ENCODE measurements at places on chromosomes 6 and 20. TPM values are rescaled to one million over a fixed set of nuclear protein-coding genes. Genes with fewer than 3 reads are reported as not detected.
A peak's percentile ranks its signal among the peaks of the same experiment; 100 is the strongest.

- no peak overlapping the region for H3K4me3 ChIP-seq
- H3K27me3 ChIP-seq: no peaks in the 10 kb centered on the region
- no peaks in the 10 kb centered on the region for H3K4me1 ChIP-seq
- DNase-seq: no peak
Observed at GRCh38 chr20:33917831-33918525, 75.7 kb upstream of the RALY start.

GRCh38 chr6:165819394-165819793 is 156.4 kb upstream of the PDE10A start:
- no peak overlapping the region for H3K4me3 ChIP-seq
- H3K4me1 ChIP-seq: peaks cover 8% of the 10 kb centered on the region
- no peaks in the 10 kb centered on the region for H3K36me3 ChIP-seq
- peak; percentile 38 for DNase-seq

DNA sequence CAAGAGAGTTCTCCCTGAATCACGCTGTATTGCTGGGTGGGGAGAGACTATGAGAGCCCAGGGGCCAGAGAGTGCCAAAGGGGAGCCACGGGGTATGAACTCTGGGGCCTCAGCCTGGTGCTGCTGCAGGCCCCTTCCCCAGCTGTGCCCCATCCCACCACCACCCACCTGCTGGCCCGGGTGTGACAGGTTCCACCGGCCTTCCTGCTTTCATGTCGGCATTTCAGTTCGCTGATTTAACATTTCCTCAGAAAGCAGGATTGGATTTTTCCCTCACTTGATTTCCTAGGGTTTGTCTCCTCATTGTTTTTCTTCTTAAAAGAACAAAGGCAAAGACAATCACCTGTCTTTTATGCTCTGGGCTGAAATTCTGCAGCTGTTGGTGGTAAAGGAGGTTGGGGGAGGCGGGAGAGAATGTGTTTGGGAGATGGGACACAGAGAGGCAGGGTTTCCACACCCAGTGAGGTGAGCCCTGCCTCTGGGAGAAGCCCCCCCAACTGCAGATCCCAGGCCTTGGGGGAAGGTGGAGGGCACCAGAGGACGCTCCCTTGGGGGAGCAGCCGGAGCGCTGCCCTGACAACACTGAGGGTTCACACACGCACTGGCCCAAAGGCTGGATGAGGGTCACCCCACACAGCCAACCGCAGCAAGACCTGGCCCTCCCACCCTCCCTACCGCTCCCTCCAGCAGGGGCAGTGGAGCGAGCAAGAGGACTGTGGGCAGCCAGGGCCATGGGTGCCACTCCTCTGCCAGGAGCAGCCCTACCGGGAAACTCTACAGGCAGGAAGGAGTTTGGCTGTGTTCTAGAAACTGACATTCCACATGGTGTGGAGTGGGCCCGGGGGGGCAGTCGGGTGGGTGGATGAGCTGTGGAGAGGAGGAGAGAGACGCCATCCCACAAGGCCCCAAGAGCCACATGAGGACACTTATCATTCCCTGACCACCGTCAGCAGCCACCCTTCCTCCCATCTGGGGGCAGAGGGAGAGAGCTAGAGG is 10.5 kb upstream of the MLN start:
- no peaks in the 10 kb centered on the region for H3K36me3 ChIP-seq
- DNase-seq: no peak

Gene SIRPG
- total RNA-seq: not detected

Gene GSTA2
- total RNA-seq: not detected

Gene OXT
- total RNA-seq: 0.33 TPM

Gene KCNB1
- 46.7 TPM for total RNA-seq

DNA sequence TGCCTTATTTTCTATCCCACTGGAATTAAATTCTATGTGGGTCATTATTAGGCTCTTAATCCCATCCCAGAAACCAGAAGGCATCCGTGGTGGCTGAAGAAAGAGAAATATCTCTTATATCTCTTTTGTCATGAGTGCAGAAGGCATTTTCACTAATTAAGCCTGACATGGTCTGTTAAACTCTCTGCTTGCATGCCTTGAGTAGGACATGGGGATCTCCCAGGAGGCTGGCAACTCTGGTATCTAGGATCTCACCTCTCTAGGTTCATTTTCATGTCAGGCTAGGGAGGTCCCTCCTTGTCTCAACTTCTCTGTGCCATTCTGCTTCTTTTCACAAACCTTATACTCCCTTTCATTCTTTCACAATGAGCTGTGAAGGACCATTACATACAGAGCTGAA is 25.3 kb upstream of the GPR63 start:
- no peaks in the 10 kb centered on the region for H3K27me3 ChIP-seq
- no peak for DNase-seq
- no peak overlapping the region for H3K4me3 ChIP-seq
- H3K27ac ChIP-seq: no peak overlapping the region
- no peaks in the 10 kb centered on the region for H3K4me1 ChIP-seq
- H3K36me3 ChIP-seq: no peaks in the 10 kb centered on the region

DNA sequence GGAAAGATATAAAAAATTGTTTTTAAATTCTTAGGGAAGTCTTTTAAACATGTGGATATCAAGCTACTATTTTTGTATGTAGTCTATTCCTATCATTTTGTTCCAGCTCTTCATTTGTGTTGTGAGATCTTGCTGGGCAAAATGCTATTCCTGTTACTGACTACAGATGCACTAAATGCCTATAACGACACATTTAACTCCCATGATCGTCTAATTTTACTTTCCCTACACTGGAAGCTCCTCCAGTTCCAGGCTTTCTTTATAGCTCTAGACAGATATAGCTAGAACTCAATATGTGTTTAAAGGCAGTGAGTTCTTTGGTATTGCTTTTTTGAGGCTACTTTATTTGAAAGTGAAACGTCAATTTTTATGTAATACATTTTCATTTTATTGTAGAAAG is 971.5 kb upstream of the CITED2 start:
- no peaks in the 10 kb centered on the region for H3K4me1 ChIP-seq
- H3K27ac ChIP-seq: no peak overlapping the region
- H3K4me3 ChIP-seq: no peak overlapping the region
- H3K27me3 ChIP-seq: no peaks in the 10 kb centered on the region

- no peak overlapping the region for H3K27ac ChIP-seq
- no peaks in the 10 kb centered on the region for H3K4me1 ChIP-seq
- H3K36me3 ChIP-seq: no peaks in the 10 kb centered on the region
- no peak for DNase-seq
- H3K27me3 ChIP-seq: no peaks in the 10 kb centered on the region
Observed at GRCh38 chr6:77124604-77125003, 338.7 kb downstream of the HTR1B start.

GRCh38 chr6:105482227-105482844 is 79.5 kb upstream of the PREP start:
- H3K4me3 ChIP-seq: no peak overlapping the region
- no peak overlapping the region for H3K27ac ChIP-seq
- no peak for DNase-seq

Gene RALY
- 53.4 TPM for total RNA-seq

DNA sequence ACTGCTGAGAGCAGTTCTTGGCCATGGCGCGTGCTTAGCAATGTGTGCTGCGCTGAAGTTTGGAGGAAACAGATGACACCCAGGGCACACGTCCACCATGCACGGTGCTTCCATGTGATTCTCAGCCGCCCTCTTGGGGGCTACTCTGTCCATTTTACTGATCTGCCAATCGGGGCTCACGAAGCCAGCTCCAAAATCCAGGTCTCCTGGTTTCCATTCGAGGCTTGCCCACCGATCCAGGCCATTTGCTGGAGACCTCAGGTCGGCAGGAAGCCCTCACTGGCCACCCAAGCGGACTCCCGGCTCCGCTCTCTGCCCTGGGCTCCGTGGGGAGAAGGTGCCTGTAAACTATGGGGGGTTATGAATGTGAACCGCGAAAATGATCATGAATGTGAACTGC is 11.7 kb upstream of the FRMD1 start:
- H3K27ac ChIP-seq: no peak overlapping the region
- no peaks in the 10 kb centered on the region for H3K36me3 ChIP-seq
- no peak for DNase-seq

DNA sequence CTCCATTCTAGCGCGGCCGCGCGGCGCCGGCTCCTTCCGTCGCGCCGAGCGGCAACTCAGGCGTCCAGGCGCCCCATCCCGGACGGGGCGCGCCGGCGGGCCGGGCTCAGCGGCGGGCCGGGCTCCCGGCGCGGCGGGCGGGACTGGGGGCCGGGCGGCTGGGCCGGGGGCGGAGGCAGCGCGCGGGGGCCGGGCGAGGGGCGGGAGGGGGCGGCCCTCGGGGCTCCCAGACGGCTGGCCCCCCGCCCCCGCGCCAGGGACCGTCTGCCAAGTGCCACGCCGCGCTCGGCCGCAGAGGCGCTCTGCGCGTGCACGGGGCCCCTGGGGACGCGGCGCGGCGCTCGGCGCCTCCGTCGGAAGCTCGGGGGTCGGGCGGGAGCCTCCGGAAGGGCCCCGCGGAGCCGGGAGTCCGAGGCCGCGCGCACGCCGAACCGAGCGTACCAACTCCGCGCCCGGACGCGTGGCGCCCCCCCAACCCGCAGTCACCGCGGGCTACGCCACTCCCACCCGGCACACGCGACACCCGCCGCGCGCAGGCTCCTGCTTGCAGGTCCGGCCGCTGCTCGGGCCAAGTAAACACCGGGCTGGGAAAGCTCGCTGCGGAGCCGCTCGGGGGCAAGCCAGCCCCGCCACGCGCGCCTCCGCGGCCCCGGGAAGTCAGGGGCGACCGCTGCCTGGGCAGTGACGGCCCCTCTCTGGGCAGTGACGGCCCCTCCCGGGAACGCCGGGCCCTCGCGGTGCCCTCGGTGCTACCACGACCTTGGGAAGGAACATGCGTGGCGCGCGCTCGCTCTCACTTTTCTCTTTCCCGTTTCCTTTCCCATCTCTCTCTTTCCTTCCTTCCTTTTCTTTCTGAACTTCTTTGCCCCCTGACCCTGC is at the start of gene PREX1:
Gene PREX1, minus strand, starts transcription at position 145 of the 879 bp plus-strand sequence. Its CDS starts 139 bp downstream, at position 6.
- peaks cover 46% of the 10 kb centered on the region for H3K4me1 ChIP-seq
- no peaks in the 10 kb centered on the region for H3K36me3 ChIP-seq
- peak within 1 kb of the TSS; percentile 79 for H3K27ac ChIP-seq
- no peaks in the 10 kb centered on the region for H3K27me3 ChIP-seq

DNA sequence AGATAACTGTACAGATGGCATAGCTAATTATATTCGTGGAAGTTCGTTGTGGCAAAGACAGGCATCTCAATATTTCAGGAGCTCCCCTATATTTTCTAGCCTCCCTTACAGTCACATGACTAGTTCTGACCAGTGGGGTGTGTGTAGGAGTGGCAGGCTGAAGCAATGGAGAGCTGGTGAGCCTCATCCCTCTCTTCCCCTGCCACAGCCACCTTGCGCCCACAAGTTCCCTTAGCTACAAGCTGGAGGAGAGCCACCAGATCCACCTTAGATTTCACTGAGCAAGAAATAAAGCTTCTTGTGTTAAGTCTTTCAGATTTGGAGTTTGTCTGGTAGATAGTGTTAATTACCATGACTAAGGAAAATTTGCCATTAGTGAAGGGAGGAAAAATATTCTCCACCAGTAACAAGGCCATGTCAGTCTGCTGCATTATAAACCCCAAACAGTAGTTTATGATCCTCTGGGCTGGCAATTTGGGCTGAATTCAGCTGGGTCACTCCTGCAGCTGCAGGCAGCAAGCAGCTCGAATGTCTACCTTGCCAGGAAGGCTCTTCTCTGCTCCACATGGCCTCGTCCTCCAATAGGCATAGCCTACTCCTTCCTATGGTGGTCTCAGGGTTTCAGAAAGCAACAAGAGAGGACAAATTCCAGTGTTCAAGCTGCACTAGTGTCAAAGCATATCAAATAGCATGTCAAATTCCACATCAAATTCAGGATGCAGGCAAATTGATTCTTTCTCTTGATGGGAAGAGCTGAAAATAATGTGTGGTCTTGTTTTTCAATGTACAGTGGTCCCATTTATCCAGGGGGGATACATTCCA is 7.4 kb upstream of the RBCK1 start:
- DNase-seq: no peak
- H3K27me3 ChIP-seq: no peaks in the 10 kb centered on the region
- peaks cover 18% of the 10 kb centered on the region for H3K36me3 ChIP-seq
- H3K4me3 ChIP-seq: no peak overlapping the region

GRCh38 chr6:148492654-148493290 is 150.1 kb downstream of the SASH1 start:
- peak overlapping the region; percentile 62 for H3K27ac ChIP-seq
- DNase-seq: no peak
- no peaks in the 10 kb centered on the region for H3K36me3 ChIP-seq
- no peaks in the 10 kb centered on the region for H3K27me3 ChIP-seq
- H3K4me3 ChIP-seq: no peak overlapping the region
- H3K4me1 ChIP-seq: peaks cover 14% of the 10 kb centered on the region

Gene FOXP4
- 3.5 TPM for total RNA-seq

DNA sequence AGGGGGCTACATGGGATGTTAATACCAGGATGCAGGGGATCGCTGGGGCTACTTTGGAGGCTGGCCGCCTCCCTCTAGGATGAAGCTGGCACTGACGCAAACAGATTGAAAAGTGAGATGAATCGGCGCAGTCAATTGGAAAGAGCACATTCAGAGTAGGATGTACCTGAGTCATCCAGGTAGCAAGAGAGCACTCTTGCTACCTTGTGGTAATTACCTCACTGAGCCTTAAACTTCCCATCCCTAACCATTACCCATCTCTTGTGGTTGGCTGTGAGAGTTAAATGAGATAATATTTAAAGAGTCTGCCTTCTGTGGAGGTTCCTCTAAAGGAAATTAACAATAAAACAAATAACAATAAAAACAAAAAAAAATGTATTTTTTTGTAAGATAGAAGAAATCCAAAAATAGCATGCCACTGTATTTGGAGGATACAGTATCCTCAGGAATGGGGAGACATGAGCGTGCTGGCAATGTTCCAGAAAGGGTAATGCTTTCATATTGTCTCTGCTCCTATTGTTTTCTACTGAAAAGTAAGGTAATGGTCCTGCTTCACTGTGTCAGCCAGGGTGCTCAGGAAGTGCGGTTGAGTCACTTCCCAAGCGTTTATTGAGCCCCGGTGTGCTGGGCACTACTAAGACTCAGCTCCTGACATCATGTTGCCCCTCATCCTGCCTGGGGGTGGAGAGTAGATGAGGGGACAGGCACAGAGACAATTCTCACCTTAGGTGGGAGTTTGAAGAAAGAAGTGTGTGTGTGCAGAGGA is 301.1 kb downstream of the EYA4 start:
- no peaks in the 10 kb centered on the region for H3K36me3 ChIP-seq
- no peak overlapping the region for H3K4me3 ChIP-seq
- H3K27ac ChIP-seq: no peak overlapping the region

GRCh38 chr6:137975188-137975940 is 108.3 kb downstream of the TNFAIP3 start:
- no peak overlapping the region for H3K4me3 ChIP-seq
- H3K27ac ChIP-seq: no peak overlapping the region
- no peaks in the 10 kb centered on the region for H3K36me3 ChIP-seq
- no peaks in the 10 kb centered on the region for H3K4me1 ChIP-seq
- no peak for DNase-seq

DNA sequence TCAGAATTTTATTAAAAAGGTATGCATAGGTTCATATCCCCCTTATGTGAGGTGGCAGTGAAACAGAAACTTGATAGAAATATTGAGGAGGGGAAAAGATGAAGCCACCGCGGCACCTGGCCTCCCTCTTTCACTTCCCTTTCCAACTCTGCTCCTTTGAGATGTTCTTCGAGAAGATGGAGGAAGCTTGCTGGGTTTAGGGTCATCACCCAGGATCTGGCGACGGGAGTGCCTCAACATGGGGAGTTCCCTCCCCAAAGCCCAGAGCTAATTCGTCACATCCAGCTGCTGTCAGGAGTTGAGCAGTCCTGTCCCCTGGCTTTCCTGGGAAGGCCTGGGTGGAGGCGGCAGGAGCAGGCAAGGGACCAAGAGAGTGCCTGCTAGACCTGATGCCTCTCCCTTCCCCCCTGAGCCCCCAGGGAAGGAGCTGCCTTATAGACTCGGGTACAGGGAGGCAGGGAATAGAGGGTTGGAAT is 29.1 kb downstream of the RREB1 start:
- peak overlapping the region; percentile 85 for H3K27ac ChIP-seq
- no peaks in the 10 kb centered on the region for H3K27me3 ChIP-seq
- no peak overlapping the region for H3K4me3 ChIP-seq
